ENCODE measurements at places on chromosomes 1 and 21.

DNA sequence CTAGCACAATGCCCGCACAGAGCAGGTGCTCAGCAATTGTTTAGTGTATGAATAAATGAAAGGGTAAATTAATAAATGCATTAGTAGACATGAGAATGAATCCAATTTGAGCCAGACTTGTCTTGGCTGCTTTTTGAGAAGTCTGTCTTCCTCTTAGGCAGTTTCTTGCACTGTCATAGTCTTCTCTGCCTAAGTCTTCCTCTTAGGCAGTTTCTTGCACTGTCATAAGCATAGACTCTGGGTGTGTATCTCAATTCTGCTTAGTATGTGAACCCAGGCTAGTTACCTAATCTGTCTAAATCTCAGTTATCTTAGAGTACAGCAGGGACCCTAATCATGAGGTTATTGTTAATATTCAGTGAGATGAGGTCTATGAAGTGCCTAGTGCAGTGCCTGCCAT lies 27.2 kb downstream of the NHLH2 start:
- DNase-seq: no peak

DNA sequence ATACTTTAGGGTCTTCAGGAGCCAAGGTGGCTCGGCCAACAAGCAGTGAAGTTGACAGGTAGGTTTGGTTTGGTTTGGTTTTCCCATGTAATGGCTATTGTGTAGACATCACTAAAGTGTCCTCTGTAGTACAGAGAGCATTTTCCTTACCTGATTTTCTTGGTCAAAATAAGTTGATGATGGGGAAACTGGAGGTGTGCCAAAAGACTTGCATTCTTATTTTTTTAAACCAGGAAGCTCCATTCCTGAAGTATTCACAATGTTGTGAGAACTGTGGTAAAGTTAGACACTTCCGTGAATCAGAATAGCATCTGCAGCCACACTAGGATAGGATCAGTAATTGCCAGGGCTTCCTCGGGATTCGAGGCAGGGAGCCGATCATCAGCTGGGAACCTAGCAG lies 2.9 kb downstream of the ZBTB37 start:
- DNase-seq: no peak

- DNase-seq: no peak
Measured at GRCh38 chr1:40389322-40389803, 15.8 kb downstream of the SMAP2 start.

GRCh38 chr1:24557711-24558131 lies 1.8 kb downstream of the NCMAP start:
- no peak for DNase-seq

DNA sequence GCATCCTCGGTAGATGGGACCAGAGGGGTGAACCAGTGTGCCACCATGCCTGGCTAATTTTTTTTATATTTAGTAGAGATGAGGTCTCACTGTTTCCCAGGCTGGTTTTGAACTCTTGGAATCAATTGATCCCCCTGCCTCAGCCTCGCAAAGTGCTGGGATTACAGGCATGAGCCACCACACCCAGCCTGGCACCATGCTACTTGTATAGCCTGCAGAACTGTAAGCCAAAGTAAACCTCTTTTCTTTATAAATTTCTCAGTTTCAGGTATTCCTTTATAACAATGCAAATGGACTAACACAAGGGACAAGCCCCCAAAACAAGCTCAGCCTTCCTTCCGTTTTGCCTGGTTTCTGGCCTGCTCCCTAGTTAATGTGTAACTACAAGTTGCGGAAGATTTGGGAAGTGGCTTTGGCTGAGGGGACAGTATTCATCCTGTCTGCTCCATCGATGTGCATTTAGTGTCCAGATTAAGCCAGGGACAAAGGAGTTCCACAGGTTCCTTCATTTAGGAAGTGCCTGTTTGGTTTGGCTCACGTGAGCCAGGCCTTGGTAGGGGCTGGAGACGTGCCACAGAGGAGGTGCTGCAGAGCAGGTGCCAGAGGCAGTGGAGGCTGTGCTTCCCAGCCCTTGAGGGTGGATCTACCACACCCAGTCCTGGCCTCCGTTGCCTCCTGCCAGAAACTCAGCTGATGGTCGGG lies 4.4 kb downstream of the AVPR1B start:
- DNase-seq: no peak

DNA sequence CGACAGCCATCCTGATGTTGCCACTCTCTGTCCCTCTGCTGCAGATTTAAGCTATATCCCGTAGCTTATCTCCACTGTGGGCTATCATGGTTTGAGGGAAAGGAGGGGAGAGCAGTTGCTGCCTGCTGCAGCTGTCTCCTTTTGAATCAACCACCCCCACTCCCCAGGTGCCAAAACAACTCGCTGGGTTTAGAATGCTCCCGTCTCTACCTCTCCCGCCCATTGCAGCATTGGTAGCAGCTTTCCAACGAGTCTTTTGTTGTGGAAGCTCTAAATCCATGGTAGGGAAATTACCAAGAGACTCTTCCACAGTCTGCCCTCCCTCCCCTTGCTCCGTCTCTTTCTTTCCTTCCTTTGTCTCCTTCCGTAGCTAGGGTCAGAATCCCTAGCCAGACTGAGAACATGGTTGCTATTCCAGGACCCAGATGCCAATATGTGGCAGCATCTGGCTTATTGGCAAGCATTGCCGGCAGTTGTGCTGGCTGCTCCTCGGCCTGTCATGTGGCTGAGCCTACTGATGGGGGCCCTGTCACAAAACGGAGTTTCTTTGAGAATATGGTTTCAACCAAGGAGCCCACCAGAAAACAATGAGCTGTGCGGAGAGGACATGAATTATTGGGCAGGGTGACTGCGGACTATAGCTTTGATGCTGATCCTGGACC lies 230.7 kb downstream of the RPS6KC1 start:
- no peak for DNase-seq

DNA sequence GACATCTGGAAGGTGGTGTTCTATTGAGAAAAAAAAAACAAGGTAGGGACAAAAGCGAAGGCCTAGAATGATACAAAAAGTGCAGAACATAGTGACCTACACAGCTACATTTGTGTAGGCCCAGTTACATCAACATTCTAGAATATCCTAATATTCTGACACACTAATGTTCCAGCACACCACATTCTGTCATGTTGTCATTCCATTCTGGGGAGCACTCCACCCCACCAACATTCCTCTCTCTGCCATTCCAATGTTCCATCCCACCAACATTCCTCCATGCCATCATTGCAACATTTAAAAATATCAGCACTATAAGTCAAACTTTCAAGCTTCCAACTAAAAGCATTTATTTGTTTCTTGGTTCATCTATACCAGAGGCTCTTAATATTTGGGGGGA lies 28.5 kb downstream of the COA7 start:
- DNase-seq: no peak

GRCh38 chr1:22533244-22533895 lies 29.9 kb upstream of the EPHA8 start:
- no peak for DNase-seq

Data from effector memory CD8-positive, alpha-beta T cell (primary cell).